ENCODE measurements at places on chromosomes 12 and 14. TPM values are rescaled to one million over a fixed set of nuclear protein-coding genes. Genes with fewer than 3 reads are reported as not detected.

The RNASE2 gene
- total RNA-seq, result not detected

The DAO gene
- not detected for total RNA-seq

The GALNT8 gene
- total RNA-seq, result not detected

The P2RX2 gene
- not detected for total RNA-seq

The AQP6 gene
- not detected for total RNA-seq

The OR4E2 gene
- total RNA-seq, result not detected

The CLEC2D gene
- total RNA-seq, result 6.6 TPM

The KRT85 gene
- not detected for total RNA-seq

The KLRB1 gene
- total RNA-seq, result not detected

The C12orf54 gene
- total RNA-seq, result not detected

The KRT77 gene
- total RNA-seq, result not detected

The SLC8A3 gene
- not detected for total RNA-seq

The TRMT61A gene
- total RNA-seq, result 13.2 TPM

The KCNH3 gene
- not detected for total RNA-seq

Data from GM23248 (cell line).